ENCODE measurements at places on chromosomes 1 and 21.

- no peak for DNase-seq
Observed at GRCh38 chr1:167056529-167057231, 33.5 kb downstream of the GPA33 start.

DNA sequence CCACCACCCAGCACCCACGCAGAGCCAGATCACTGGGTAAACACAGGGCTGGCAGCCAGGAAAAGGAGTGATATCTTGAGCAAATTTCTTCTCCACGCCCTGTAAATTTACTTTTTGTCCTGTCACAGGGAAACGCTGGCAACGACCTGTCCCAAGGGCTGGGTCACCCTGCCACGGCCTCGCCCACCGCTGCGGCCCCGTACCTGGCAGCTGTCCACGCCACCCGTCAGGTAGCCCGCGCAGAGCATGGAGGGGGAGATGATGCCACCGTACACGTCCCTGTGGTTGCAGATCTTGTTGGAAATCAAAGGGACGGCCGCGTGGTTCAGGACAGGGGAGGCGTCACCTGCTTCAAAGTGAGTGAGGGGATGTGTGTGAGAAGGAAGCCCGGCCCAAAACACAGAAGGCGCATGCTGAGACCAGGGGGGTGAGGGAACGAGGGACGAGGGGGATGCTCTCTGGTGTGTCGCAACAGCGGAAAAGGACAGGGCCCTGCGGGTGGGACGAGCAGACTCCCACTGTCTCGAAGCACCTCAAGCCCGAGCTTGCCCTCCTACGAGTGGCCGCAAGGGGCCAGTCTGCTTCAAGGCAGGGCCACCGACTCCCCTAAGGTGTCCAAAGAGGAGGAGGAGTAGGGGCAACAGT lies 10.1 kb upstream of the TFF1 start:
- DNase-seq = no peak

DNA sequence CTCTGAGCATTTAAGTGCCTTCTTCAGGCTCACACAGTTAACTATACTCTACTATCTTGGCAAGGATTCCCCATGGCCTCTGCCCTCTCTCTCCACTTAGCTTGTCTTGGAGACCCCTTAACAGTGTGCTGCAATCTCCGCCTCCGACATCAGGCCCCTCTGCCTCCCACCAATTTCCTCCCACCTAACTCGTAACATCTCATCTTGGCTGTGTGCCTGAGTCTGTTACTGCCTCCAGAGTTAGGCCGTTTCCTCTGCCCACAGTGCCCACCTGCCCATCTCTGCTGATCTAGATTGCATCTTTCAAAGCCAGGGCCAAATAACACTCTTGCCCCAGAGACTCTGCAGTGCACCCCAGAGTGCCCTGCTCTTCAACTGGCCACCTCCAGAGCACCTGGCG lies 244.3 kb upstream of the TMEM51 start:
- DNase-seq = no peak

DNA sequence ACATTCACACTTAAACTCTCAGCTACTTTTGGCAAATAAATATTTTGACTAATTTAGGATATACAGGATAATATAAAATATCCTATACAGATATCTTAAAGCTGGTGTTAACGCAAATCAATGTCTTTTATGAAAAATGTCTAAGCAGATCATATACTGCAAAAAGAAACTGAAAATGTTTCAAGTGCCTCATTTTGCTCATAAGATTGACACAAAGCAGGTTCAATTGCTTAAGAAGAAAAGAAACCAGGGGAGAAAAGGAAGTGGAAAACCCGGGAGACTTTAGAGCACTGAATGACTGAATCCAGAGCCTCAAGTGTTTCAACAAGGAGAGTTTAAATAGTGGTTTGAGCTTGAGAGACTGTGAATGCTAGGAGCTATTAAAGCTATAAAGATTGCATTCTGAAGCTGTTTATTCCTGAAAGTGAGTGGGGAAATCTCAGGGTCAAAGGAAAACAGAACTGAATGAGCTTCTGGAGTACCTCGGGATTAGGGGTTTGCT lies 1943.0 kb downstream of the MRPL39 start:
- DNase-seq = no peak

DNA sequence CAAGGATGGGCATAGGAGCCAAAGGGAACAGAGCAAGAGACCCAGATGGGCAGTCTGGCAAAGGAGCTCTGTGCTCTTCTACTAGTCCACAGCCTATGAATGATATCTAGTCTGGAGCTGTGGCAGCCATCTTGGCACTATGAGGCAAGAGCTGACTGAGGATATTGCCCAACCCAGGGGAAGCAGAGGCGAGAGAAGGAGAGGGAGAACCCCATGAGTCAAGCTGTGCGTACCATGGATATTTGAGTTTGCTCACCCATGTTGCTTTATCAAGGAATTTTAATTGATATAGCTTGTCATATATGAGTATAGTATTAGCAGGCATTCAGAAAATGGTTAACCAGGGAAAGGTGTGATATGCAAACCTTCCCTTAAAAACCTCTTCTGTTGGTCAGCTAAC lies 420.9 kb downstream of the PRDM2 start:
- DNase-seq = no peak

GRCh38 chr1:205610036-205610435 lies 21.8 kb downstream of the ELK4 start:
- no peak for DNase-seq

DNA sequence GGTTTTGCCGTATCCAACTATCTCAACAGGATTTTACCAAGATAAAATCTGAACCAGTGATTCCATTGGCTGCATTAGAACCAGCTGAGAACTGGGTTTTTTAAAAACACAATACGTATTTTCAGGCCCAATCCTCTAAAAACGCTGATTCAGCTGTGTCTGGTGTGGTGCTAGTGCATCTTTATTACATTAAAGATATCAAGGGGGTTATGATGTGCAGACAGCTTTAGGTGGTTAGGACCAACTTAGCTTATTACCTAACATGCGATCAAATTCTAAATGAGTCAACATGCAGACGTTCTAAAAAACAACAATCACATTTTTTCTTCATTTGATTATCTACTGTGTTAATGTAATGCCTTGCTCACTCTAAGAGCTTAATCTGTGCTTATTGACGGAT lies 32.0 kb upstream of the EXO1 start:
- DNase-seq = no peak

Data from activated CD4-positive, alpha-beta T cell treated with anti-CD3 and anti-CD28 coated beads, Interleukin-2, amount 10 ng/mL, durations not matched to agents 7 days and 5 days (primary cell).